ENCODE measurements at places on chromosomes 13 and 19. TPM values are rescaled to one million over a fixed set of nuclear protein-coding genes. Genes with fewer than 3 reads are reported as not detected.

GRCh38 chr13:102913914-102914313 is 68.1 kb downstream of the ERCC5 start:
- no peak for DNase-seq

DNA sequence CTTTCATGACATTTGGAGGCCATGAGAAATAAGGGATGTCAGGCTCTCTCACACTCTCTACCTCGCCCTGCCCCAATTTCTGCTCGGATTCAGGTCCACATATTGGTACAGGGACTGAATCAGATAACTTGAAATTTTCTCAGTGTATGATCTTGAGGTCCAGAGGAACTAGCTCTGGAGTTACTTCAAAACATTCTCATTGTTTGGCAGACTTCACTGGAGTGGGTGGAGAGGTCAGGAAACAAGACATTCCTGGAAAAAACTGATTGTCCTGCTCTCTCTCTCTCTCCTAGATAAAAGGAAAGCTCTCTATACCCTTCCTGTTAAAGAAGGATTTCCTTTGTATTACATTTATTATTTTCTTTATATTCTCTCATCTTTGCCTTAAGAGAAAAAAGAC is 428.1 kb upstream of the DACH1 start:
- no peak for DNase-seq

DNA sequence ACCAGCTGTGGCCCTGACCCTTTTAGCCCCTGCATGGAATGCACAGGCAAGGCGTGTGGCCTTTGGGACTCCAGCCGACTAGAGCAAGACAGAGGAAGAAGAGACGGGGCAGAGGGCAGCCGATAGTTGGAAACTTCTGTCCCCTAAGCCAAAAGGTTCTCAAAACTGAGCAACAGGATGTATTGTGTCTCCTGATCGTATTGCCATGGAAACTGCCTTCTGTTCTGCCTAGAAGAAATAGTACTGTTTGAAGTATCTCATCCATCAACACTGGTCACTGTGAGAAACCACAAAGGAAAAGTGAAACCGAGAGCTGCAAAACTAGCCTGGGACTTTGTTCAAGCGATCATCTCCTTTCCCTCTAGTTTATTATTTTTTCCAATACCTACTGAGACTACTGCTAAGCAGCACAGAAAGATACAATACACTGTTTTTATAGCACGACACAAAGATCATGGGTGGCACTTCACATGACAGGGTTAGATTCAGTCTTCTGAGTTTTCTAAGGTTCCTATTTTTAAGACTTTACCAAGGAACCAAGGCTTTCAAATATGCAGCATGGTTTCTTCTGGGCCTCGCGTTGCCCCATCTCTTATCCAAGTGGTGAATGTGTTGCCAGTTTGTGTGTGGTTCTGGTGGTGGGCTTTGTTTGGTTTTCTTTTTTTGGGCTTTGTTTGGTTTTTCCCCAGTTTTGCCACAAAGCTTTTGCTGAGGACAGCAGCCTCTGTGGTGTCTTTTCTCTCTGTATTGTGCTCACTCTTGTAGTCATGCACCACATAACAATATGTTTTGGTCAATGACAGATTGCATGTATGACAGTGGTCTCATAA is 49.3 kb upstream of the GPR183 start:
- DNase-seq: no peak

GRCh38 chr13:44259045-44260027 is 114.3 kb upstream of the SERP2 start:
- no peak for DNase-seq

DNA sequence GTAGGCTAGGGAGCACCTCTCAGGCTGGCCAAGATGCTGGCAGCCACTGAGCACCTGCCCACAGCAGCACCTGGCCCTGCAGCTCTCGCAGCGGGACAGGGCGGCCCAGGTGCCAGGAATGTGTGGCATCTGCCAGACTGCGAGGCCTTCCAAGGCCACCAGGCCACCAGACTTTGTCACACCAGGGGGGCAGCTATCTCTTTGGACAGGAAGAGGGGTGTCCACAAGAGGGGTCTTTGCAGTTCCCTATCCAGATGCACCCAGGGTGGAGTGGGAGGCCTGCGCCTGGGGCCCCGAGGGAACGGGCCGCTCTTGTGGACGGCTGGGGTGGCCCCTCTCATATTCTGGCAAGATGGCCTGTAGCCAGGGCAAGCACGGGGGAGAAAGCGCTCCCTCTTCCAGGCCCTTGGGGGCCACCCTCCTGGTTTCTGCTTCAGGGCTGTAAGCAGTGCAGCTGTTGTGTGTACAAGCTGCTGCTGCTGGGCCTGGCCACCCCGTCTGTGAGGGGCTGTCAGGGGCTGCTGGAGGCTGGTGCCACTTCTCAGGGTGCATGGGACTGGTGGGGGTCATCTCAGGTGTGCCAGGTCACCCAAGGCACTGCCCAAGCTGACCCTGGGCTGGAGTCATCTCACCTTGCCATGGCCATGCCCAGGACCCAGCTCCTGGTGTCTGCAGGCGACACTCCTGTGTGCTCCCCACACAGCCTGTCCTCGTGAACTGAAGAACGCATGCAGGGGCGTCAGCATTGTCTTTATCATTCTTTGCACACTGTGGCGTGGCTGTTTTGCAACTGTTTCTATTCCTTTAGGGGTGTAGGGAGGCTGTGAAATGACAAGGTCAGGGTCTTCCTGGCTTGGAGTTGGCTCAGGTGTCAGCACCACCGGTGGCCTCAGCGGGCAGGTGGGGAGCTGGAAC is 1.8 kb downstream of the TEX29 start:
- DNase-seq: no peak

GRCh38 chr13:109904218-109904617 is 117.8 kb upstream of the IRS2 start:
- DNase-seq: no peak

DNA sequence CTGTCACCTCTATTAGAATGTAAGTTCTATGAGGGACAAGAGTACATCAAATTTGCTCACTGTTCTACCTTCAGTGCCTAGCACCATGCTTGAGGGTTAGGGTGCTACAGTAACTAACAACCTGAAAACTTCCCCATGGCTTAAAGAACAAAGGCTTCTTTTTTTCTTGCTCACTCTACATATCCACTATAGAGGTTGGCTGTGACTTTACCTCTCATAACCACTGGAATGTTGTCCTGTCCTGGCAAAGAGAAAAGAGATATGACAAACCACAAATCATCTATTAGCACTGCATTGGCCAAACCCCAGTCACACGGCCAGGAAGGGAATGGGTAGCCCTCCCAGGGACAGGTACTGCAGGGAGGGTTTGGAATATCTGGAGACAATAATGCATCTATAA is 23.2 kb upstream of the ACOD1 start:
- DNase-seq: no peak

GRCh38 chr13:103451656-103452055 is 385.4 kb upstream of the SLC10A2 start:
- DNase-seq: no peak

GRCh38 chr13:57224414-57224813 is 57.4 kb downstream of the PRR20E start:
- DNase-seq: no peak

- no peak for DNase-seq
These were observed 191.8 kb upstream of the NBEA start for GRCh38 chr13:34750078-34750931.

DNA sequence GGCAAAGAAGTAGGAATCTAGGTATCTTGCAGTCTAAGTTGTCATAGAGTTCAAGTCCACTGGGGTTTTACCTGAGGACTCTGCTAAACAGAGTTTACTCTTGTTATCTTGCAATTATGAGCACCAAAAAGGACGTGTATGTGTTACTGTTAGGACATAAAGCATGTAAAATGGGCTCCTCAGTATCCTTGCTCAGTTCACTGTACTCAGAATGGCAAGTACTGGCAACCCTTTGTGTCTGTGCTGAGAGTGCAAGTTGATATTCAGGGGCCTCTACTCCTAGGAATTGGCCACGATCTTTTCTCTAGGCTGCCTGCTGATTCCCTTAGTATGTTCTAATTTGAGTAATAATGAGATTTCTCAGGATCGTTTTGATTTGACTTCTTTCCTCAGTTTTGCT is 13.3 kb downstream of the TDRD3 start:
- DNase-seq: no peak

- DNase-seq: no peak
These were observed 673.4 kb upstream of the ARGLU1 start for GRCh38 chr13:107241381-107241780.

- DNase-seq: no peak
These were observed 31.0 kb upstream of the MIER2 start for GRCh38 chr19:375395-376110.

- no peak for DNase-seq
These were observed 37.6 kb upstream of the STARD13 start for GRCh38 chr13:33322965-33323668.

DNA sequence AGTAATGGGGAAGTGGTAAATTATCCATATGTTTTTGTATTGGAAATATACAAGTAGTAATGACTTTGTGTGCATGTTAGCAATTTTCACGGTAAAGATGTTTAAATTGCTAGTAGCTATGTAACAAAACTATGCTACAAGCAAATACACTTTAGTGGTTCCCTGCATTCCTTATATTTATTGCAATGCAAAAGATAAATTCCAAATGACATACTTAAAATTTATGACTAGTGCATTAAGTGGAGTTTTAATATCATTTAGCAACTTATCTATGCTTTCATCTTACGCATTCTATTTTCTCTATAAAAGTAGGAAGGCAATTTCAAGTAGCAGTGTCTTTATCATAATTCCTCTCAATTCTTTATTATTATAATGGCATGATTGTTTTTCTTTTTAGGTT is 482.8 kb downstream of the SLITRK5 start:
- DNase-seq: no peak

GRCh38 chr19:40363069-40363468 is 14.6 kb downstream of the PLD3 start:
- no peak for DNase-seq

GRCh38 chr19:17829855-17830566 is 8.7 kb upstream of the INSL3 start:
- DNase-seq: peak; percentile 21

DNA sequence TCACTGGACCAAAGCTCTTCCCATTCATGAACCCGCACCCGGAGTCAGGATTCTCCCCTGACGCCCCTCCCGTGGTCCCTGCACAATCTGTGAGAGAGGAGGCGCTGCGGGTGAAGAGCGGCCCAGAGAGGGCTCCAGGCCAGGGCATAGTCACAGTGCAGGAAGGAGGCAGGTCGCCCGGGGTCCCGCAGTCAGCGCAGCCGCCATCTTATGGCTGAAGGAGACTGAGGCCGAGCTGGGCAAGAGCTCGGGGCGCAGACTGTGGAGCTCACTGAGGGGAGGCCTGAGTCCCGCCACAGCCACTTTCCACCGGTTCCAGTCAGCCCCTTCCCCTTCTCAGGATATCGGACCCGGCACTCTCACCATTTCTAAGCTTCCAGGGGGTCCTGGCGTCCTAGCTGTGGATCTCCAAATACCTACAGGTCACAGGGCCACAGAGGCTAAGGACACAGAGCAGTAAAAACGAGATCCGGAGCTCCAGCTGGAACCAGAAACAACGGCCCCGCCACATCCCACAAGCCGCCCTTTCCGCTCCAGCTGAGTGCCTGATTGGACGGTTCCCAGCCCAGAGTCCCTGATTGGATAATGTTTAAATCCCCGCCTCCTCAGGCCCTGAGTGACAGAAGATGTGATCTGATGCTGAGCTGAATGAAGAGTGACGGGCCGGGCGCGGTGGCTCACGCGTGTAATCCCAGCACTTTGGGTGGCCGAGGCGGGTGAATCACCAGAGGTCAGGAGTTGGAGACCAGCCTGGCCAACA is at the start of gene ZNF99:
ZNF99 (minus strand) TSS at position 501 of the 760 bp plus-strand sequence; CDS start at position 366, 135 bp downstream.
- no peak for DNase-seq

GRCh38 chr13:106633321-106633720 is 65.4 kb upstream of the ARGLU1 start:
- no peak for DNase-seq

GRCh38 chr13:101486708-101487437 is 34.4 kb downstream of the ITGBL1 start:
- DNase-seq: no peak

DNA sequence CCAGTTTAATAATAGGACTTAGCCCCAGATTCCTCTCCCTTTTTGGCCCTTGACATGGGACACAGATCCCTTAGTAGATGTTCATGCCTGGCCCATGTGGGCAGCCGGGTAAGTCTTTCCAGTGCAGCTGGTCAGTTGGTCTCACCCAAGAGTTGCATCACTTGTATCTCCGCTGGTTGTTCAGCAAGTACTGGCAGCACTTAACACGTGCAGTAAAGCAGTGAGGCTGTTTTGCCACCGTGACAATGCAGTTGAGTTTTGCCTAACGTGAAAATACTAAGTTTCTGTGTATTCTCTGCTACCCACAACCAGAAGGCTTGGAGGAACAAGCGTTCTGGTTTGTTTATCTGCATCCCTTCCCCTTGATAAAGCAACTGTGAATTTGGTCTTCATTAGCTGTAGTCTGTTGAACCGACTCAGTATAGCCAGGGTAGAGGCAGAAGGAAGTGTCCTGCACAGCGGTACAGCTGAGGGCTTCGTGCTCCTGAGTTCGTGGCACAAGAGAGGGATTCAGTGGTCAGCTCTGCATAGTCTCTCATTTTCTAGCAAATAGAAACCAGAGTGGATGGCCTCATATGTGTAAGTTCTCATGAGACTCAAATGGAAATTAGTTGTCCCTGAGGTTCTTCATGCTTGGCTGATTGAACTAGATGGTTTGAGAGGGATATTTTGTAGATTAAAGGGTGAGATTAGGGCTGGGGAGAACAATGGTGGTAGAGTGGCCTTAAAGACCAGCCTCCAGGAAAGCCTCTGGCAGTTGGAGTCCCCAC is 50.3 kb downstream of the ARHGEF7 start:
- no peak for DNase-seq

DNA sequence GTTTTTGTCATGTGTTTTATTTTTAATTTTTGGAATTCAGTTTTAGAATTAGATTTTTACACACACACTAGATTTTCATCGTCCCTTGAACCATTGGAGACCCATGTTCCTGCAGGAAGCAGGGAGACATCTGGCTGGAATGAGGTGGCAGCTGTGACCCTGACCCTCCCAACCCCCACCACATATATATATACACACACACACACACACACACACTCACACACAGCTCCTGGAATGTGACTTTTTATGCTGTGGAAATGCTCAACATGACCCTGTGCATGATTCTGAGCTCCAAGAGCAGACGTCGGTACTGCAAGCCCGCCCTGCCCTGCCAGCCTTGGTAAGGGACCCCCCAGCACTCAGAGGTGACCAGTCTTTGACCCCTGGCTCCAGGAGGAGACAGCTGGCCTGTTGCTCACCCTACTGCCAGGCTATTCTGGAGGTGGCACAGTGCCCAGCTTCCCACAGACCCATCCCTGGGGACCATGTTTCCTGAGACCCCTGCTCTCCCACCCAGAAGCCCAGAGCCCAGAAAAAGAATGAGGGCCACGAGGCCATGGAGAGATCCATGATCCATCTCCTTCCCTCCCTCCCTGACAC is 103.2 kb upstream of the VSTM2B start:
- DNase-seq: no peak

- no peak for DNase-seq
These were observed 297.0 kb downstream of the RBM26 start for GRCh38 chr13:79108914-79109643.

Gene OR7E24
- not detected for total RNA-seq

Gene IFNL1
- total RNA-seq: not detected

Gene IPO5
- 251 TPM for total RNA-seq

Gene CASP14
- not detected for total RNA-seq

Gene CLEC11A
- 7.9 TPM for total RNA-seq

Gene KANK2
- total RNA-seq: 32.1 TPM

Gene TPTE2
- total RNA-seq: 0.14 TPM

Gene NKPD1
- total RNA-seq: 0.39 TPM

Gene ATXN8OS
- not detected for total RNA-seq

Gene SLC5A5
- total RNA-seq: not detected

Gene IQCN
- 2.2 TPM for total RNA-seq

Gene TMEM145
- total RNA-seq: 19.4 TPM

Gene AMH
- 71.6 TPM for total RNA-seq

Gene RDH8
- not detected for total RNA-seq
